MG63 (cell line): ENCODE measurements at places on chromosomes 11 and 22. TPM values are rescaled to one million over a fixed set of nuclear protein-coding genes. Genes with fewer than 3 reads are reported as not detected.

DNA sequence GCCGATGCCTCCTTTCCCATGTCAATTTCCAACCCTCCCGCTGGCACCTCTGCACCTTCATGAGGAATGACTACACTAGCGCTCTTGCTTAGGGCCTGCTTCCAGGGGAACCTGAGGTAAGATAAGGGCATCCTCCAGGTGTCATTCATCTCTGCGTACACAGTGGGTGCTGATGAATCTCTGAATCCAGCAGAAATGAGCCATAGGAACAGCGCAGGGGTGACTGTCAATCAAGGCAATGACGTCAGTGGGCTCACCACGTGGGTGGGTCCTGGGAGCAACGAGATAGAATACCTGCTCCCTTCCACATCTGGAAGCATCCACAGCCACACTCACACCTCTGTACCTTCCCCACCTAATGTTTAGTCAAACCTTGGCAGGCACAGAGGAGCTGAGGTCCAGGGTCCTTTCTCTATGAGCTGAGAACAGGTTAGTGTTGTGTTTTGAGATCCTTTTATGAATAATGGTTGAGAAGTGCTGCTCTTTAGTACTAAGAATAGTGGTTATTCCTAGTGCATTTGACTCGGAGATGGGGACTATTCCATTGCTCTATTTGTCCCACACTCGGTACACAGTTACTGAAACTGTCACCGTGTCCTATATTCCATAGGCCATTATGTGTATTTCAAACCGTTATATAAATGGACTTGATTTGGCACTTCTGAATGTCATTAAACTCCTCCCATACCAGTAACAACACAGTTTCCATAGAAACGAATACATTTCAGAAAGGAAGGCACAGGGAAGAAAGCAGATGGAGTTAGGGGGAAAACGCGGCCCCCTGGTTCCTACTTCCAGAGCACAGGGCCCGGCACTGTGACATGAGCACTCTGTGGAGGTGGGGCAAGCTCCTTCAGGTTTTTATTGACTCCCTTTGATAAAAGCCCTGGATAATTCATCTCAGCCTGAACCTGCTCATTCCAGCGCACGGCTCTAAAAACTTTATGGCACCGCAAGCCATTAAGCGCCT, 193.4 kb downstream of the ST3GAL4 start:
- DNase-seq = no peak

DNA sequence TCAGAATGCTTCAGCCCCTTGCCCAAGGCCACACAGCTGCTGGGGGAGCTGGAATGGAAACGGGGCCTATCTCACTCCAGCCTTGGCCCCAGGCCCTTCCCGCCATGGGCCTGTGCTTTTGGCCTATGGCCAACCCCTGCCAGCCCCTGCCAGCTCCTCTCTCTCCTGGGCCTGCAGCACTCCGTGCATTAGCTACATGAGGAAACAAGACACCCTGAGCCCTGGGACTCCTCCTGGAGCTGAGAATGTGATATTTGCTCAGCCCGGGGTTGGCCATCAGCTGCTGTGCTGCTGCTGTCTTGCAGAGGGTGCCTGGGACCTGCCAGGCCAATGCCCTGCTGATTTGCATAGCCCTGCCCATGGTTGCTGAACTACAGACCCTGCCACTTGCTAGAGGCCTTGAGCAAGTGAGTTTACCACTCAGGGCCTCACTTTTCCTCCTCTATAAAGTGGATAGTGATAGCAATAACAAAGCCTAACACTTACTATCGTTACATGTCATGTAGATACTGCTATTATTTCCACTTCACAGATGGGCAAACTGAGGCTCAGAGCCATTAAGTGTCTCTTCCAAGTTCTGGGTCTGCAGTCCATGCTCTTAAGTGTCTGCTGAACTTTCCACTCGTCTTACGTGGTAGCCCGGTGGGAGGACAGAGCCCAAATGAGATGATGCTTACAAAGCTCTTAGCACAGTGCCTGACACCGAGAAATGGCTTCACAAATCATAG, 99.6 kb downstream of the KIAA1671 start:
- no peak for DNase-seq

The CSNK2A3 gene
- total RNA-seq = 5.0 and 6.3 TPM in 2 replicates

The OLFML1 gene
- not detected in 2 replicates for total RNA-seq

DNA sequence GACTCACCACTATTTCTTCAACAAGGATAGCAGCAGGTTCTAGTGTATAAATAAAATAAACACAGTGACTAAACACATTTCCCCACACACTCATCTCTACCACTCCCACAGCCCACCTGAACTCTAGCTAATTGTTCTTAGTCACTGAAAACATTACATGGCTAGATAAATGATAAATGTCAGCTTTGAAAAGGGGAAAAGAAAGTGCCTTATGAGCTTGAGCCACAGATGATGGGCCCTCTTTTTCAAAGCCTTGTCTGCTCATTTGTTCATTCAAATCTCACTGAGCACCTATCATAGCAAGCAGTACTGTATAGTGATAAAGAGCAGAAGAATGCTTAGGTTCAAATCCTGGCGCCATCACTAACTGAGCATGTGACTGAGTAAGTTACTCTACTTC, 58.3 kb downstream of the SIK3 start:
- DNase-seq = no peak

- peak; percentile 52 for DNase-seq
These were observed 199.0 kb downstream of the BRD1 start for GRCh38 chr22:49628391-49629260.
